SHP77 (cell line): ENCODE measurements at places on chromosomes 2 and 18.
A peak's percentile ranks its signal among the peaks of the same experiment; 100 is the strongest.

GRCh38 chr18:37502036-37502435 is 63.6 kb downstream of the CELF4 start:
- no peak for DNase-seq

DNA sequence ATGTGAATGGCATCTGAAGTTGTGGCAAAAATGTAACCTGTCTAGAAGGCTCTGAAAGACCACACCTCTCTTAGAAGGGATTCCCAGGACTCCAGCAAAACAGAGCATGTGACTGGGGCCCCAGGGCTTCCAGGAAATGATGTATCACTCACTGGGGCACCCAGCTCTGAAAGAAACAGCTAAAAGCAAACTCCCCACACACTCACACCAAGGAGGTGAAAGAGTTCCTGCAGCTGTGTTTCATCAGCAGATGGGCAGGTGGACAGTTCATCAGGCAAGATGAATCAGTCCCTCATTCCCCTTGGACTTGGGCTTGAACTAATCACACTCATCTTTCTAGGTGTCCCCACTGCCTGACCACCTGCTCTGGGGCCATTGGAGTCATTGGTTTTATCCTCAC is 76.2 kb downstream of the CCBE1 start:
- no peak for DNase-seq

GRCh38 chr2:28543316-28544035 is 47.6 kb downstream of the PLB1 start:
- no peak for DNase-seq

DNA sequence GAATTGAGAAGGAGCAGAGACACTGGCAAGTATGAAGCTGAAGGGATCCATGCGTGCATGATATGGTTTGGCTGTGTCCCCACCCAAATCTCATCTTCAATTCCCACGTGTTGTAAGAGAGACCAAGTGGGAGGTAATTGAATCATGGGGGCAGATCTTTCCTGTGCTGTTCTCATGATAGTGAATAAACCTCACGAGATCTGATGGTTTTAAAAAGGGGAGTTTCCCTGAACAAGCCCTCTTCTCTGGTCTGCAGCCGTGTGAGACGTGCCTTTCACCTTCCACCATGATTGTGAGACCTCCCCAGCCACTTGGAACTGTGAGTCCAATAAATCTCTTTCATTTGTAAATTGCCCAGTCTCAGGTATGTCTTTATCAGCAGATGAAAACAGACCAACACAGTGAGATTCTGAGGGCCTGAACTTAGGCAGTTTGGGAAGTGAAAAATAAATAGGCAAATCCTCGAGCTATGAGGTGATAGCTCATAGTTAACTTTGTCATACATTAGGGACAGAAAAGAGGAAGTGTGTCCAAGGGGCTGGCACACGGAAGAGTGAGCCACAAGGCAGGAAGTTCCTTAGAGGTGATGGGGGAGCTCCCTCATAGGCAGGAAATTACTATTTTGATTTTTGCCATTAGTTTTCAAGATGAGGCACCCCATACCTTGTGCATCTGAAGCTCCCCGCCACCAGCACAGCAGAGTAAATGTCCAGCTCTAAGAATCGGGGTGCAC is 658.8 kb upstream of the ID2 start:
- DNase-seq: no peak

DNA sequence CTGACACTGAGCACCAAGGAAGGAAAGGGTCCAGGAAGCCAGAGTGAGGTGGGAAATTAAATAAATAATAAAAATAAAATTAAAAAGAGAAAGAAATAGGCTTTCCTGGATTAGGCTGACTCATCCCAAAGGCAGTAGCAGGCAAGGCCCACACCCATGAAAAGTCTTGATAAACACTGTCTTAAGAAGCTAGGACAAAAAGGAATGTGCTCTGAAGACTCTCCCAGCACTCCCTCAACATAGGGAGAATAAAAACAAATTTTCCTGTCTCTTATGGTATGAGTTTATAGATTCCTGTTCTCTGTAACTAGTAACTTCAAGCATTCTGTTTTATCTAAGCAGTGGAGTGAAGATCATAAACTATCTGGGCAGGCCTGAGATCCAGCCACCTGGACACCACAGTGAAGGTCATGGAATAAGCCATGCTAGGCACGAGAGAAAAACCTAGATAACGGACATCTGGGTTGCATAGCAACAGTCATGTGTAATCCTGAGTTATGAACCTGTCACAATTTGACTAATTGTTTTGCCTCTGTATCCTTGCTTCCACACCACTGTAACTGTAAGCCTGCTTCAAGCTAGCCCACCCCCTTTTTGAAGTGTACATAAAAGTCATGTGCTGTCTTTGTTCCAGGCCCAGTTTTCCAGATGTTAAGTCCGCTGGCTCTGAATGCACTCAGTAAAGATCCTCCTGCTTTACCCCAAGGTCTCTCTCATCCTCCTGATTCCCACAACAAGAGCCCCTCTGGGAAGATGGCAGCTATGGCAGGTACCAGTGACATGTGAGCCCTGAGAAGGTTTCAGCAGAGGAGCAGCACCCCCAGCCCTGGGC is 107.8 kb downstream of the NDUFA10 start:
- DNase-seq: no peak

- DNase-seq: peak; percentile 53
Measured at GRCh38 chr2:219029829-219030165, 11.5 kb downstream of the CFAP65 start.

GRCh38 chr2:86645752-86646151 is 22.1 kb upstream of the RNF103 start:
- DNase-seq: no peak

DNA sequence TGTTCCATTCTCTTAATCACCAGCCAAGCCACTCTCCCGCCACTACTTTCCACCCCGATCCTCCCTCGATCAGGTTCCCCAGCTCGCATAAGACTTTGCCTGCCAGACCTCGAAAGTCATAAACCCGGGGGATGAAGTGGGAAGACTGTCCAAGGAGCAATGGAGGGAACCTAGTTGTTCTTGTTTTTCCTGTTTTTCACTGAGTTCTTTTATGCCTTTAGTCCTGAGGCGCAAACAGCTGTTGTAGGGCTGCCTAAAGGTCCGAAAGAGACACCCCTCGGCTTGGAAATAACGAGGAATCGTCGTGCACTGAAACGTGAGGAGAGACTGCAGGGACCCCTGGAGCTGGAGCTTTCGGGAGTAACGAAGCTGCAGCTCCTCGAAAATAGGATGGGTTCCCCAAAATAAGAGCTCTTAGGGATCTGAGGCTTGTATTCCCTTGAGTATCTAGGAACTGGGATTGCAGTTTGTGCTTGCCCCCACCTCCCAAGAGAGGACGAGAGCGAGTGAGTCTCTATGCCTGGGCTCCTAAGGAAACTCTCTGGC is 1.7 kb upstream of the HOXD12 start:
- DNase-seq: no peak

DNA sequence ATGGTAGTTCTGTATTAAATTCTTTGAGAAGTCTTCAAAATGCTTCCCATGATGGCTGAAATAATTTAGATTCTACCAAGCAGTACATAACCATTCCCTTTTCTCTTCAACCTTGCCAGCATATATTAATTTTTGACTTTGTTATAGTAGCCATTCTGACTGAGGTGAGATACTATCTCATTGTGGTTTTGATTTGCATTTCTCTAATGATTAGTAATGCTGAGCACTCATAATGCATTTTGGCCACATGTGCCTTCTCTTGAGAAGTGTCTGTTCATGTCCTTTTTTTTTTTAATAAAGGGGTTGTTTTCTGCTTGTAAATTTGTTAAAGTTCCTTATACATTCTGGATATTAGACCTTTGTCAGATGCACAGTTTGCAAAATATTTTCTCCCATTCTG is 173.9 kb downstream of the CALCRL start:
- no peak for DNase-seq

DNA sequence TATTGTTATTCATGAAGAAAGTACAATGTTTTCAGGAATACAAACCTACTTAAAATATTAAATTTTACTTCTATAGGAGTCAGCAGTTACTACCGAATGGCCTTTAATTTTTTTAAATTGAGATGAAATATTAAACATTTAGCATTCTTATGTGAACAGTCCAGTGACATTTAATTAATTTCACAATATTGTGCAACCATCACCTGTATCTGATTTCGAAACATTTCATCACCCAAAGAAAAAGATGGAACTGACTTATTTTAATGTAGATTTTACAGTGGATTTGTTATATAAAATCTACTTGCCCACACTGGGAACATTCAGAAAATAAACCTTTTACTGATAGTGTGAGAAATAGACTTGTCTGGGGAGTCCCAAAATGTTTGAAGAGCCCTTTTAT is 585.2 kb upstream of the LINC00305 start:
- DNase-seq: no peak

DNA sequence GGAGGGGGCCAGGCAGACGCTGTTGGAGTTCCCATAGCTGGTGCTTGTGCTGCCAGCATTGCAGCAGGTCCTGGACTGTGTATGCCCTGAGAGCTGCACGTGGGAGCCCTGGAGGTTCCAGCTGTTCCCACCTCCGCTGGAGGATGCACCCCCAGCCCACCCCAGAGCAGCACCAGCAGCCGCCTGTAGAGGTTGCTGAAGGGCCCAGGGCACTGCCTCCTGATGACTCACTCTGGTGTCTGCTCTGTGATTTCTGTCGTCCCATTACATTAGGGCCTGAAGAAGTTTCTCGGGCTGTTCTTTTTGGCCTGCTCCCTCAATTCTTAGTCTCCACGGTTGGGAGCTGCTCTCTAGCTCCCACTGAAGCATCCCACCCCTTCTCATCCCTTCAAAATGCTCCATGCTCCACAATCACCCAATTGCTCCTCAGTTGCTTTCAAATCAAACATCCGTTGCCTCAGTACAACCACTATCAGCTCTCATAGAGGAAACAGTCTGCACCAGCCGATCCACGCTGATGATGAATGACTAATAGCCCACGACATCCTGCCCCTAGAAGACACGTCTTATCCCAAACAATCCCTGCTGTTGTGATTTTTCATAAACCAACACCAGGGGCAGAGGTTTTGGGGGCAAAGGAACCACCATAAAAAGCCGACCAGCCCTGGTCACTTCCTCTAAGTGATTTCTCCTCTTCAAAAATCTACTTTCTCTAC is 65.2 kb upstream of the RNF152 start:
- no peak for DNase-seq

DNA sequence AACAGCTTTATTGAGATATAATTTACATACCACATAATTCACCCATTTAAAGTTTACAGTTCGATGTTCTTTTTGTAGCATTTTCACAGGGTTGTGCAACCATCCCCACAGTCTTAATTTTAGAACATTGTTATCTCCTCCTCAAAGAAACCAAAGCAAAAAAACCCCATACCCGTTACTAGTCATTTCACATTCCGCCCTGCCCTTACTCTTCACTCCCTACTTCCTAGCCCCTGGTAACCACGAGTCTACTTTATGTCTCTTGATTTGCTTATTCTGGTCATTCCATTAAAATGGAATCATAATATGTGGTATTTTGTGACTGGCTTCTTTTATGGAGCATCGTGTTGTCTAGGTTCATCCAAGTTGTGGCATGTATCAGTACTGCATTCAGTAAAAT is 137.7 kb downstream of the TANC1 start:
- DNase-seq: no peak

DNA sequence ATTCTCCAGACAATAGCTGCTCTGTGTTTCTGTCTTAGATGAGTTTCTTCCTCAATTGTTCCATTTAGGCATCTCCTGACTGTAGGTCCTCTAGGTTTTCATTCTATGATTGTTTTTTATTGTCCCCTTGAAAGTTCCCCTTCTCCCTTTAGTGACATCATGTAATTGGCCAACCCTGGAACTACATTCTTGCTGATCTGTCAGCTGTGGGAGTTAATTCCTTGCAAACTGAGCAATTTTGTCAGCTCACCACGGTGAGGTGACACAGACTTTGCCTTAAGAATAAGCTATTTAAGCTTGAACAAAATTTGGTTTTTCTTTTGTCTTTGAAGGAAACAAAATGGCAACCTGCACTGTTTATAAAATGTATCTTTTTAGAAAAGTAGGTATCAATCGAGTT is 95.9 kb downstream of the TXNL1 start:
- no peak for DNase-seq

- no peak for DNase-seq
Measured at GRCh38 chr18:26956863-26957262, 91.4 kb upstream of the AQP4 start.

DNA sequence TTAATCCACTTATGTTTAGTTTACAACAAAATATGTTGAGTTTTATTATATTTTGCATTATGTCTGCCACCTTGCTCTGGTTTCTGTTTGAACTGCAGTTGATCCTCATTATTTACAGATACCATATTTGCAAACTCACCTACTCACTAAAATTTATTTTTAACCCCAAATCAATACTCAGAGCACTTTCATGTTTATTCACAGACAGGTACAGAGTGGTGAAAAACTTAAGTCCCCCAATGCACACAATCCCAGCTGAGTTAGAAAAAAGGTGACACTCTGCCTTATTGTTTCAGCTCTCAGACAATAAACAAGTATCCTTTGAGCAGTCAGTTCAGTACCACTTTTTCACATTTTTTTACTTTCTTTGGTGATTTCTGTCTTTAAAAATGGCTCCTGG is 13.7 kb downstream of the GCG start:
- no peak for DNase-seq

- no peak for DNase-seq
Measured at GRCh38 chr2:119461811-119462210, 30.2 kb downstream of the TMEM37 start.

- DNase-seq: no peak
Measured at GRCh38 chr2:168021800-168022587, 225.4 kb downstream of the STK39 start.

GRCh38 chr18:64674694-64675093 is 525.8 kb upstream of the LINC00305 start:
- DNase-seq: no peak

- DNase-seq: no peak
Measured at GRCh38 chr2:239816576-239817467, 208.3 kb downstream of the NDUFA10 start.

GRCh38 chr18:497688-498087 is 2.8 kb downstream of the COLEC12 start:
- no peak for DNase-seq

- peak; percentile 86 for DNase-seq
Measured at GRCh38 chr2:237512774-237513466, 25.9 kb downstream of the MLPH start.

DNA sequence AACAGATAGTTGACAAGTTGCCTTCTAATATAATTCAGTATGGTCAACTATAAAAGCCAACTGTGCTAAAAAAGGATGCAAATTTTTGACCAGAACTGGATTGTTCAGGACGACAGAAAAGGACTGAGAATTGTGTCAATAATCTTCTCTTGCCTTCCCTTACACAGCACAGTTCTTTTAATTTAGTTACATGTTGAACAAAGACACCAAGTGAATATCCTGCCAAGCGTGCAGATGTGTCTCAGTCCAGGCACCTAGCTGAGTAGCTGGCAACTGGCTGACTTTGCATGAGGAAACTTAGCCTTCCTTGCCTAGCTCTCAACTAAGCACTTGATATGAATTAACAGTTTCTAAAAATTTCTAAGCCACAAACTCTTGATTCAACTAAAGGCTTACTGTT is 801.4 kb downstream of the BCL11A start:
- DNase-seq: no peak

DNA sequence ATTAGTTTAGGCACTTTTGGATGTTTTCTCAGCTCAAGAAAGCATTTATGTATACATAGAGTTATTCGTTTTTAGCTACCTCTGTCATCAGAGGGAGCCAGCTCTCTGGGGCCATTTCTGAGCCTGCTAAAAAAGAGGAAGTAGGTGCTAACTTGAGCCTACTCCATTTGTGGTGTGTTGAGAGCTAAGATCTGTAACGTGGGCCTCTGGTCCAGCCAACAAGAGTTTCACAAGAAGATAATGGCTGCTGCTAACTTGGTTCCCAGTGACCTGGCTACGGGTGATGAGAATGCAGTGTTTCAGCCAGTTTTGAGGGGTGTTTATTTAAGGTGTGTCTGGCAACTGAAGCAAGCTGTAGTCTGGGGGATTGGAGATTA is 182.5 kb downstream of the PRKCE start:
- no peak for DNase-seq
